ENCODE measurements at places on chromosomes 3 and 15.
A peak's percentile ranks its signal among the peaks of the same experiment; 100 is the strongest.

DNA sequence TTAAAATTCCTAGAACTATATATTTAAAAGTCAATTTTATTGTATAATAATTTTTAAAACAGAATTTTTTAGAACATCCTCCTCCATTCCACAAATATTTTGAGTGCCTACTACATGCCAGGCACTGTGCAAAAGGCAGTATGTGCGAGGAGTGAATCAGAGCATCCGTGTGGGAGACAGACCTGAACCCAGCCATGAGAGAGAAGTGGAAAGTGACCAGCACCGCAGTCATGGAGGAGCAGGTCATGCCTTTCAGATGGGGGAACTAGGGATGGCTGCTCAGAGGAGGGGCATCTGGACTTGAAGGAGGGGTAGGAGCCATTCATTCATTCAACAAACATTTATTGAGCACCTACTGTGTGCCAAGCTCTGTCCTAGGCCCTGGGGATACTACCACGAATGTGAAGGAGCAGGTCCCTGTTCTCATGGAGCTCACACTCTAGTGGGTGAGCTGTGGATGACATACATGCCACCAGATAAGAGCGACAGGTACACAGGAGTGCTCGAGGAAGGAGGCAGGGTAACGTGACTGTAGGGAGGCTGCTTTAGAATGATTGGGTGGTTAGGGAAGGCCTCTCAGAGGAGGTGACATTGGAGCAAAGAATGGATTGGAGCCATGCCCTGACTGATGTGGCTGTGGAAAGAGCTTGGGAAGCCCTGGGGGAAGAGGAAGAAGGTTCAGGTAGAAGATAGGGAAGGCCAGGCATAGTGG lies 3.1 kb upstream of the CHRNA3 start:
- no peak for DNase-seq

DNA sequence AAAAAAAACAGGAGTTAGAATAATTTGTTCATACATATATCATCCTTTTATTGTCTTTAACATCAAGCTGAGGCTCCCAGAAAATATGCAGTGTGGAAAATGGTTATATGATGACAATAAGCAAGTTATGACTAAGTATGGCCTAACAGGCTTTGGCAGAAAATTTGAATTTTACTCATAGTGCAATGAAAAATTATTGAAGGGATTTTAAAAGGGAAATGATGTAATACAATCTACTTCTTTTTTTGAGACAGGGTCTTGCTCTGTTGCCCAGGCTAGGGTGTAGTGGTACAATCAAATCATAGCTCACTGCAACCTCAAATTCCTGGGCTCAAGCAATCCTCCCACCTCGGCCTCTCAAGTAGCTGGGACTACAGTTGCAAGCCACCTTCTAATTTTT lies 78.7 kb downstream of the FAIM start:
- no peak for DNase-seq

DNA sequence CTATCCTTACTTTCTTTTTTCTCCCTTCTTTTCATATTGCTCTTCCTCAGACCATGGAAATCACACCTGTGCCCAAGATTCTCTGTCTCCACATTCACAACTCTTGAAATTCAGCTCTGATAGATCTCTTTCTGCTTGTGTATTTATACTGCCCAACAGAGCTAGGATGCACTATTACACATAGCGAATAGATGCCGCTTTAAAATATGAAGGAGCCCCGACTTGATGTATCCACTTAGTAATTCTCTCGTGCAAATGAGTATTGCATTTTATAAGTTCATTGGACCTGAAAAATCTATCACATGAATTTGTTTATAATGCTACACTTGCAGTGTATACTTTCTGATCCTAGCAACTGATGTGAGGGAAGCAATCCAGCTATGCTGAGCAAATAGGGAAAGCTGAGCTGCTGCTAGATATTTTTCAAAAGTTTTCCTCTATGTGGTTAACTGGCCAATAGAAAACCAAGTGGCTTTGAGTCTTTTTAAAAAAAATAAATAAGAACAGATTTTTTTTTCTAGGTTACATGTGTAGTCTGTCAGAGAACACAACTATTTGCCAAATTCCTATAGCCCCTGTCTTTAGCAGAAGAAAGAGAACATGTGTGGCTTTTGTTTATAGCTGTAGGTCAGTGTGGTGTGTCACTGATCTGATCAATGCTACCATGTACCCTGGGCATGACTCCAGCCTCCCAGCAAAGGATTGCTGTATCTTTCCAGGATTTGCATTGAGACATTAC lies 64.3 kb upstream of the LEKR1 start:
- no peak for DNase-seq

DNA sequence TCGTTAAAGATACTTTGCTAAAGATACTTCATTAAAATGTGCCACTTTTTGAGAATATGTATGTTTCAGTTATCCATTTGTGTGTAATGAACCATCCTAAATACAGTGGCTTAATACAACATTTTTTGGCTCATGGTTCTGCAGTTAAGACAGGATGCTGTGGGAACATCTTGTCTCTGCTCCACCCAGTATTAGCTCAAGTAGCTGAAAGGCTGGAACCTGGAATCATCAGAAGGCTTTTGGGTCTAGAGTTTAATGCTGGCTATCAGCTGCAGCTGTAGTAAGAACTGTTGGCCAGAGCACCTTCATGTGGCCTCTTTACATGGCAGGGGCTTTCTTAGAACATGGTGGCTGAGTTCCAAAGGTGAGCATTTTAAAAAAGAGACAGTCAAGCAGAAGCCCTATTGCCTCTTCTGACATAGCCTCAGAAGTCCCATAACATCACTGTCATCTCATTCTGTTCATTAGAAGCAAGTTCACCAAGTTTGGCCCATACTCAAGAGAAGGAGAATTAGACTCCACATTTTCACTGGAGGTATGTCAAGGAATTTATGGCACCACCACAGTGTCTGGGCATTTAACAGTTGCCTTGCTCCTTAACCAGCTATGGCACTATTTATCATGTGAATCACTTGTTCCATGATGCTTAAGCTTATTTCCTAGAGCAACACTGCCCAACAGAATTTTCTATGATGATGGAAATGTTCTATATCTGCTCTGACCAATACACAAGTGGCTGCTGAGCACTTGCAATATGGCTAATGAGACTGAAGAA lies 70.4 kb upstream of the PDZRN3 start:
- no peak for DNase-seq

GRCh38 chr3:107247116-107247515 lies 130.1 kb upstream of the CCDC54 start:
- no peak for DNase-seq

DNA sequence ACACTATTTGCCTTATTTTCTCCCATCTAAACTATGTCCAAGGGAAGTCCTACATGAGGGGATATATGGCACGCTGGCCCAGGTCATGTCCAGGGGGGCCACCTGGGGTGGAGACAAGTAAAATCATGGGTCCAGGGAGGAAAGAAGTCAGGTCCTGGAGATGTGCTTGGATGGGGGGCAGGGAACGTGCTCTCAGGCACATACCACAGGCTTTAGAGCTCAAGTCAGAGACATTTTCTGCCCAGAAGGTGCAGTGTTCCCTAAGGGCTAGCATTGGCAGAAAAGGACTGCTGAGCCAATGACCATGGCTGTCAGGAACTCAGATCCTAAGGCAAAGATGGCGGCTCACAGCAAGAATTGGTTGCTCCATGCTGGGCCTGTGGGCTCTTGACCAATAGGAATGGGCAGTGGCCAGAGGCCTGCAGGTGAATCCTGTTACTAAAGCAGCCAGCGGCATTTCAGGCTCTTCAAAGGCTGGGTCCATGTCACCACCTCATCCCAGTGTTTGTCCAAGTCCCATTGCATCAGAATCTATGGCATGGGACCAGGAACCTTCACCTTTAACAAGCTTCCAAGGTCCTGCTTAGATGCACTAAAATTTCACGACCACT lies 175.0 kb downstream of the RPLP1 start:
- DNase-seq: no peak

- peak; percentile 88 for DNase-seq
These were observed 708 bp downstream of the DCAF1 start for GRCh38 chr3:51498876-51499738.

DNA sequence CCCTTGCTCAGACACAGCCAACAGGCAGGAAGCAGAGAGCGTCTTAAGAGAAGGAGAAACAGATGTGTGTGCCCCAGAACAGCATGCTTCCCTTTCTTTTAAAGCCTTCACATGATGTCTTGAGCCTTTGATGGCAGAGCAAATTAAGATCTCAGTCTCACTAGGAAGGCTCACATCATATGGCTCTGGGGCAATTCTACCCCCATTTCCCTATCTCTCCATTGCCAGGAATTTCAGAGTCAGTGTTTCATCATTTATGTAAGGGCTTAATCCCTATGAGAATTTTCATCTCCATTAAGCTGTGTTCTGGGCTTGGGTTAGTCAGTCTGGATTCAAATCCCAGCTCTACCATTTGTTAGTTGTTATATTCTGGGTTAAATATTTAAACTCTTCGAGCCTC lies 41.4 kb upstream of the GLCE start:
- DNase-seq: no peak

- DNase-seq: no peak
These were observed 32.2 kb upstream of the ACP3 start for GRCh38 chr3:132284781-132285619.

GRCh38 chr3:99872923-99873254 lies 55.2 kb downstream of the CMSS1 start:
- no peak for DNase-seq

GRCh38 chr15:40334941-40335795 lies 5.6 kb downstream of the CCDC9B start:
- DNase-seq: no peak

DNA sequence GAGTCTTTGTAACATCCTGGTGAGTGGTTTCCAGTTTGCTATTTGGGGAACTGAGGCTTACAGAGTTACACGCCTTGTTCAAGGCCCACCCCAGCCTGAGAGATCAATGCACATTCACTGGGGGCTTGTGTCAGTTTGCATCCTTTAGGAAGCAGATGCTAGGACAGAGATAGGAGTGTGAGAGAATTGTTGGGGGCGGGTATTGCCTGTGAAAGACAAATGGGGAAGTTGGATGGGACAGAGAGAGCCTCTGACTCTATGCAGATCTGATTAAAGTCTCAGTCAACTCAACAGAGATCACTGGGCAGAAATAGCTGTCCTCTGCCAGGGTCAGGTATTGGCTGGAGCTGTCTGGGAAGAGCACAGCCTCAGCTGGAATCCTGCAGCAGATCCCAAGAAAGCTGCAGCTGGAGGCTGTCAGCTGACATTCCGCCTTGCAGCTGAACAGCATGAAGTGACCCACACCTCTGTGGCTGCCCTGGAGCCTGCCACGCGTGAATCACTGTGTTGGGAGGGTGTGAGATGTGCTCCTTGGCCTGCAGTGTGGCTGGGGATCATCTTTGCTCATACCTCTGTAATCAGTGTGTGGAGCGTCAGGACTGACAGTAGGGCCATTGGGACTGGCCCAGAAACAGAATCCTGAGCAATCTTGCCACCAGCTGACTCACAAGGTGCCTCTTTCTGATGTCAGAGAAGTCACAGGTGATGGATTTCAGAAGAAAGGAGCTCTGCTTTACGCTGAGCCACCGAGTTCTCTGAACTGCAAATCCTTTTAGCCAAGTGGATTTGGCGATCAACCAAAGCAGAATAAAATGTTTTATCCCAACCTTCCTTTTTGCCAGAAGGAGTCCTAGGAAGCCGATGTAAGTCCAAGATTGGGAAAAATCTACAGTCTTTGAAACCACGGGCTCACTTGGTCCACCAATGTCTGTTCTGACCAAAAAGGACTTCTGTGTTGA lies 284.1 kb upstream of the LRRFIP2 start:
- DNase-seq: no peak

DNA sequence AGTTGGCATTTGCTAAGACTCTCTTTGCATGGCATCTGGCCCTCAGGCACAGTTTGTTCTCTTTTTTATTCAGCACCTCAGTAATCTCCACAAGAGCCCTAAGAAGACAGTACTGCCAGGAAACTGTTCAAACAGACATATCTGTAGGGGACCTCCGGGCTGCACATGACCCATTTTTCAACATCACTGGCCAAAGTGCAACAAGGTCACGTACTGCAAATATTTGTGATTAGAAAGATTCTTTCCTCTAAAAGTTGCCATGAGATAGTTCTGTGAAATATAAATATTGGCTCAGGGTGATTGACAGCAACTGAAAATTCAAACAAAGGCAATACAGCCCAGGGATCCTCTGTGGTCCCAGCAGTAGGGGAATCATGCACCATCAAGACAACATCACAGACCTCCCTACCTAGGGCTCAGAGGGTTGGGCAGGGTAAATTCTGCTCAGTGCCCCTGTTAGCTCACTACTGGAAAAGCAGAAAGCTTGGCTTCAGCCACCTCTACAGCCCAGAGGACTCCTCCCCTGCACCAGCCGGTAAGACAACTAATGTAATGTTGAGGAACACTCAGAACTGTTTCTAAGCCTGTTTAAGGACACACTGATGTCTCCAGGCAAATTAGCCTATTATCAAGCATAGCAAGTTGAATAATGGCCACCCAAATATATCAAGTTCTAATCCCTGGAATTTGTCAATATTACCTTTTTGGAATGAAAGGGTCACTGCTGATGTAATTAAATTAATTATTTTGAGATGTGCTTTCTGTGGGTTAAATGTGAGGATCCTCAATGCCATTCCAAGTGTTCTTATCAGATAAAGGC lies 117.4 kb upstream of the LPP start:
- DNase-seq: no peak

DNA sequence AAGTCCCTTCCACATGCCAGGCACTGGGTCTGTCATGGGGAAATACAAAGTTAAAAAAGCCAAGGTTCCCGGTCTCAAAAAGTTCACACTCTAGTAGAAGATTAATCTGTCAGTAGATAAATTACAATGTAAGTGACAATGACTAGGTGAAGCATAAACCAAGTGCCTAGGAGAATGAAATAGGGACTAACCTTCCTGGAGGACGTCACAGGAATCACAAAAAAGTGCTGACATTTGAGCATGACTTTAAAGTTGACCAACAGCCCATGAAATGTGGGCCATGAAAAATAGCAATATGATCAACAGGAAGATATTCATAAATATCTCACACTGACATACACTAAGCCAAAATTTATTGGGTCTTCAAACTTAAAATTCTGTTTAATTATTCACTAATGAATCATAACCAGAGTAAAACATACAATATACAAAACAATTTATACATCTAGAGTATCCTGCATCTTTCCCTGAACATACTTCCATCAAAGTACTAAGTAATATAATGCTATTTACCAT lies 20.0 kb downstream of the COPS2 start:
- no peak for DNase-seq

DNA sequence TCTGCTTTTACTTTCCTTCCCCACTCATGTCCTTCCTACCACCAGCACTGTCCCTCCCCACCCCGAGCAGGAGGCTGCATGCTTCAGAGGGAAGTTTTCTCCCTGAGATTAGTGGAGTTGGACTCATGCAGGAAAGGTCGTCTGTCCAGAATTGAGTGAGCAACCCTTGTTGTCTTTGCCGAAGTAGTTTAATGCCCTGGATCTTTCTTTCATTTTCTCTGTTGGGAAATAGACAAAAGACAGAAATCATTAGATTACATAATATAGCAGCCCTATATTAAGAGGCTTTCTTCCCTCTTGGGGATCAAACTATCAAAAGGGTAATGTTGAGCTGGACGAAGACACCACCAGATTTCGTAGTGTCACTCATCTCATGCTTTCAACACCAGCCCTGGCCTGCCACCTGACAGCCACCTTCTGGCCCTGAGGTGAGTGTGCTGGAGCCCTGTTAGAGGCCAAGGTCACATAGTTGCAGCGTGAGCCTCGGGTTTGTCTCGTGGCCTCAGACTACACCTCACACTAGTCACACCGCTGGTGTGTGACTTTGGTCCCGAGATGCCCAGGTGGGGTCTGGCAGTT lies 231.0 kb downstream of the ITPR1 start:
- DNase-seq: no peak

All from thoracic aorta (tissue), 2 donors.